Nucleus accumbens (tissue), 56 donors: ENCODE measurements at places on chromosomes 1 and 21.

GRCh38 chr1:186283374-186283773, 91.7 kb downstream of the TPR start:
- DNase-seq = no peak

GRCh38 chr1:205258719-205259118, 31.0 kb downstream of the TMCC2 start:
- DNase-seq = peak; percentile 37

DNA sequence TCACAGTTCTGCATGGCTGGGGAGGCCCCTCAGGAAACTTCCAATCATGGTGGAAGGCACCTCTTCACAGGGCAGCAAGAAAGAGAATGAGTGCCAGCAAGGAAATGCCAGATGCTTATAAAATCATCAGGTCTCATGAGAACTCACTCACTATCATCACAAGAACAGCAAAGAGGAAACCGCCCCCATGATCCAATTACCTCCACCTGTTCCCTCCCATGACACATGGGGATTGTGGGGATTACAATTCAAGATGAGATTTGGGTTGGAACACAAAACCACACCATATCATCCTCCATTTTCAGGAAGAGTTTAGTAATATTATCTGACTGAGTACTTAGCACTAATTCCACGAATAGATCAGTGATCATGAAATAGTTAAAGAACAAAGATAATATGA, 244.2 kb downstream of the LMO4 start:
- no peak for DNase-seq

GRCh38 chr21:34836103-34836932, 167.5 kb downstream of the CLIC6 start:
- no peak for DNase-seq

GRCh38 chr1:242147096-242147976, 148.4 kb upstream of the MAP1LC3C start:
- no peak for DNase-seq

- no peak for DNase-seq
Measured at GRCh38 chr1:101587741-101588140, 350.9 kb downstream of the S1PR1 start.

- no peak for DNase-seq
Measured at GRCh38 chr1:62391369-62391971, 45.4 kb upstream of the USP1 start.

GRCh38 chr1:47771751-47772150, 225.4 kb downstream of the TRABD2B start:
- no peak for DNase-seq

GRCh38 chr1:185408700-185409270, 91.7 kb upstream of the IVNS1ABP start:
- DNase-seq = no peak

- no peak for DNase-seq
Measured at GRCh38 chr1:165369255-165369848, 12.8 kb upstream of the LMX1A start.

- DNase-seq = peak; percentile 31
Measured at GRCh38 chr1:25430967-25431881, 527 bp downstream of the MACO1 start.

- no peak for DNase-seq
Measured at GRCh38 chr1:66401244-66401643, 132.7 kb upstream of the SGIP1 start.

DNA sequence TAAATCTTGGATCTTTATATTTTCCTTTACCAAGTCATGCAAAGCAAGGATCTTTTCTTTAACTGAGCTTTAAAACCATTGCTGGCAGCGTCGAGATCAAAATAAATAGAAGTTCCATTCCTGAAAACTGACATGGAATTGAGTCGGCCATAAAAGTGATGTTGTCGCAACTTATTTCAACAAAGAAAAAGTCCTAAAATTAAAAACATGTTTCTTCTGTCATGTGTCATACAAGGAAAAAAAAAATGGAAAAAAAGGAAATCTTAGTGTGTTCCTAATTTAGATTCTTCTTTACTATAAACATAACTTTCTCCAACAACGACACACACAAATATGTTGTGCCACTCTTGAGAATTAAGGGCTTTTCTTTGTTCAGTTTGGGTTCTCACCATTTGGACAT, 34.9 kb downstream of the GREM2 start:
- no peak for DNase-seq

GRCh38 chr1:46804926-46805325, 6.1 kb downstream of the CYP4B1 start:
- DNase-seq = no peak

GRCh38 chr1:206834217-206834616, 31.2 kb upstream of the IL20 start:
- DNase-seq = no peak

GRCh38 chr1:186813420-186813819, 15.3 kb upstream of the PLA2G4A start:
- no peak for DNase-seq

GRCh38 chr1:158800526-158800925, 19.5 kb upstream of the OR6N2 start:
- no peak for DNase-seq

DNA sequence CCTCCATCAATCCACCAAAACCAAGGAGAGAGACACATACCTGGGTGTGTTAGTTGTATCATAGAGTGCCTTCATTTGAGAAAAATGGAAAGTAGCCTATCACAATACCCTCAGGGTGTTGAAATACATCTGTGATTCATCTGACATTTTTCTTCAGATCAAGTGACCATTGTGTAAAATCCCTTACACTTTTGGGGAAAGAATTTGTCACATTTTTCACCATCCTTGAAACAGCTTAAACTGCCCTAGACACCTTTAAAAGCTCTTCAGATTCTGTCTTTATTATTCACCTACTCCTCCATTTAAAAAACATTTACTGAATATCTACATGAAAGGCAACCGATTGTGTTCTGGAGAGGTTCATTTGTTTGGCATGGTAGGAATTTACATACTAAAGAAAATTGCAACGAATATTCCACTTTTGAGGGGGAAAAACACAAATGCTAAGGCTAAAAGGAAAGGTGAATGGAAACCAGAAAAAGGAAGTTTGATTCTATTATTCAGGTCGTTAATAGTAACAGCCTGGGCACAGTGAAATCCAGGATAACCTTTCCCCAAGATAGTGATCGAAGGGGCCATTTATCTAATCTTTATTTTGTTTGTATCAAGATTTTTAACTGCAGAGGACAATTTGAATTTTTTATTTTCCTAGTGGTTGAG, 70.4 kb upstream of the SAMSN1 start:
- no peak for DNase-seq

DNA sequence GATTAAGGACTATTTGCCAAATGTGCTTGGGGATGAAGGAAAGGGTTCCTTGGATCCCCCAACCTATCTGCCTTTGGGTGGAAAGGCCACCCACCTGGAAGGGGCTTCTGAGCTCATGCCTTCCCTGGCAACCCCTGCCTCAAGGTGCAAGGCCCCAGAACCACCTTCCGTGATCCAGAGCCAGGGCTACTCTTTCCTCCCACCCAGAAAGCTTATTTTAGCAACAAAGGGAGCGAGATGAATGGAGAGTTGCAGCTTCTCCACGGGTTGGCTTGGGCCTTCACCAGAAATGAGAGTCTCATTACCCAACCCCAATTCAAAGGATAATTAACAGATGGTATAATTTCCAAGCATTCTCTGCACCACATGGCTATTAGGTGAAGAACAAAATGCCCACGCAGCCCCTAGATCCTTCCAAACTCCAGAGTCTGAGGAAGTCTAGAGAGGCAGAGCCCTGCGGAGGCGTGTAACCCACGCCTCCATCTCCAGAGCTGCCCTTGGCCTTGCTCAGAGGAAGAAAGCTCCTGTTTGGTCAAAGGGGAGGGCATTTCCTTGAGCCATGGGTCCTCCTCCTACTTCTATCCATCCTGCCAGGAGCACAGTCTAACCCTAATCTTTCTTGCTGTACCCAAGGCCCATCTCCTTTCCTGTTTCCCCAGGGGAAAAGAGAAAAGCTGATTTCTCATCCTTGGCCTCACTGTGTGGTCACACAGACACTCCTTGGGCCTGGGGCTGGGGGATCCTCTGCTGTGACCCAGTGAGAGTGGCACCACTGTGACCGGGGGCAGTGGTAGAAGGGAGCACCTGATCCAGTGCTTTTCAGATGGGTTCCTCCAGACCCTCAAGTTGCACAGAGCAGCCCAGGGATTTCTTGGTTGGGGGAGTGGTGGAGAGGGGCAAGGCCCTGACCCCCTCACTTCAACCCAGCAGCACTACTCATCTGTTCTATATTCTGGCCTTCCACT, 1.7 kb upstream of the CELSR2 start:
- DNase-seq = no peak

DNA sequence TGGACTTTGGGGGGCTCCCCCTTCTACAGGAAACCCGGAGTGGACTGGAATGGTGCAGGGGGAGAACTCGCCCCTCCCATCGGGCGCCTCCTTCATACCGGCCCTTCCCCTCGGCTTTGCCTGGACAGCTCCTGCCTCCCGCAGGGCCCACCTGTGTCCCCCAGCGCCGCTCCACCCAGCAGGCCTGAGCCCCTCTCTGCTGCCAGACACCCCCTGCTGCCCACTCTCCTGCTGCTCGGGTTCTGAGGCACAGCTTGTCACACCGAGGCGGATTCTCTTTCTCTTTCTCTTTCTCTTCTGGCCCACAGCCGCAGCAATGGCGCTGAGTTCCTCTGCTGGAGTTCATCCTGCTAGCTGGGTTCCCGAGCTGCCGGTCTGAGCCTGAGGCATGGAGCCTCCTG, at the start of gene TNFRSF14:
Gene TNFRSF14 (plus strand): TSS at position 95 of the 401 bp plus-strand sequence. CDS start 294 bp downstream, at position 389.
- DNase-seq = no peak

- no peak for DNase-seq
Measured at GRCh38 chr1:225816643-225817538, 7.0 kb downstream of the EPHX1 start.

- DNase-seq = no peak
Measured at GRCh38 chr1:230207598-230207997, 140.6 kb downstream of the GALNT2 start.

- no peak for DNase-seq
Measured at GRCh38 chr1:53087332-53088285, 25.6 kb downstream of the PODN start.

DNA sequence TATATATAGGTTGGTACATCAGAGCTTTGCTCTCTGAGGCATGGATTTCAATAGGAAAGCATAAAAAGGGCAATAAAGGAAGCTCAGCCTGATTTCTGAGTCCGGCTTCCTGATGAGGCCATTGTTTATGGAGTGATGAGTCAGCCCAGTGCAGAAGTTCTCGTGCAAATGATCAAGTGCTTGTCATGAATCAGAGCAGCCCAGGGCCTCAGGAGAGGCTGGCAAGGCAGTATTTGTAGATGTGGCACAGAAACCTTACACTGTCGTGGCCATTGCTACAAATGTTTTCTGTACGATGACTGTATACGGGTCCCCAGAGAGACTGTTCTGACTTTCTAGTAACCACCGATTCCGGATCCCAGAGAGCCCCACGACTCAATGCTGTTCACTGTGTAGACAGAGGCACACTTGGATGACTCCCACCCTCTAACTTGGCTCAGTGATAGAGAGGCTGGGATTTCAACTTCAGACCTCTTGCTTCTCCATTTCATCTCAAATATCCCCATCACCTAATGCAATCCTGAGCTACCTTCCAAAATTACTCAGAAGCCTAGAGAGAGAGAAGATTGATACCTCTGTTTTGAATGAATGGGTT, 26.8 kb downstream of the UMODL1 start:
- no peak for DNase-seq
